Sciatic nerve (tissue), 2 donors: ENCODE measurements at places on chromosomes 2 and 18. TPM values are rescaled to one million over a fixed set of nuclear protein-coding genes. Genes with fewer than 3 reads are reported as not detected.

The MITD1 gene
- total RNA-seq: 34.5 TPM

The RBM44 gene
- 1.2 TPM for total RNA-seq

The CDH19 gene
- 160 TPM for total RNA-seq

The KIF5C gene
- 62.7 TPM for total RNA-seq

The LYPD6 gene
- total RNA-seq: 10.0 TPM

The CEP68 gene
- total RNA-seq: 29.1 TPM

The TWIST2 gene
- 13.6 TPM for total RNA-seq

The DSC3 gene
- 2.9 TPM for total RNA-seq

The USP34 gene
- 154 TPM for total RNA-seq

The RPIA gene
- 12.3 TPM for total RNA-seq

The HAAO gene
- total RNA-seq: 14.3 TPM

The MAB21L4 gene
- not detected for total RNA-seq

The ACMSD gene
- total RNA-seq: not detected

The CMPK2 gene
- 4.1 TPM for total RNA-seq

The DNAH7 gene
- 2.5 TPM for total RNA-seq

The ALS2 gene
- 36.4 TPM for total RNA-seq

The SIGLEC15 gene
- 0.31 TPM for total RNA-seq

The DOK1 gene
- 17.3 TPM for total RNA-seq

The GBX2 gene
- not detected for total RNA-seq
